ENCODE measurements at places on chromosomes 3 and 15.

GRCh38 chr3:133930341-133930933 is 34.8 kb upstream of the RAB6B start:
- peak; percentile 59 for DNase-seq

DNA sequence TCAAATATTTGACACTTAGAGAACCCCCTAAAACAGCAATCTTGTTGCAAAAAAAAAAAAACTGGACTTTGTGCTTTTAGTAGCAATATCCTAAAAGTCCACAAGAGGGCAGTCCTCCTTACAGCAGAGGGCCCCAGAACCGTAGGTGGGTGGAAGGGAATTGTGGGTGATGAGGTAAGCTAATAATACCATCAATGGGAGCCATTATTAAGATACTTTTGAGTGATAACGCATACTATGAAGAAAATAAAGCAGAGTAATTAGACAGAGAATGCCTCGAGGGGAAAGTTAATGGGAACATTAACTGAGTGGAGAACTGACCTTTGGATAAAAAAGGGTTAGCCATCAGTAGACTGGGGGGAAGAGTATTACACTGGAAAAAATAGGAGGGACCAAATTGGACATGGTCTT is 229.9 kb downstream of the THRB start:
- DNase-seq: peak; percentile 64

DNA sequence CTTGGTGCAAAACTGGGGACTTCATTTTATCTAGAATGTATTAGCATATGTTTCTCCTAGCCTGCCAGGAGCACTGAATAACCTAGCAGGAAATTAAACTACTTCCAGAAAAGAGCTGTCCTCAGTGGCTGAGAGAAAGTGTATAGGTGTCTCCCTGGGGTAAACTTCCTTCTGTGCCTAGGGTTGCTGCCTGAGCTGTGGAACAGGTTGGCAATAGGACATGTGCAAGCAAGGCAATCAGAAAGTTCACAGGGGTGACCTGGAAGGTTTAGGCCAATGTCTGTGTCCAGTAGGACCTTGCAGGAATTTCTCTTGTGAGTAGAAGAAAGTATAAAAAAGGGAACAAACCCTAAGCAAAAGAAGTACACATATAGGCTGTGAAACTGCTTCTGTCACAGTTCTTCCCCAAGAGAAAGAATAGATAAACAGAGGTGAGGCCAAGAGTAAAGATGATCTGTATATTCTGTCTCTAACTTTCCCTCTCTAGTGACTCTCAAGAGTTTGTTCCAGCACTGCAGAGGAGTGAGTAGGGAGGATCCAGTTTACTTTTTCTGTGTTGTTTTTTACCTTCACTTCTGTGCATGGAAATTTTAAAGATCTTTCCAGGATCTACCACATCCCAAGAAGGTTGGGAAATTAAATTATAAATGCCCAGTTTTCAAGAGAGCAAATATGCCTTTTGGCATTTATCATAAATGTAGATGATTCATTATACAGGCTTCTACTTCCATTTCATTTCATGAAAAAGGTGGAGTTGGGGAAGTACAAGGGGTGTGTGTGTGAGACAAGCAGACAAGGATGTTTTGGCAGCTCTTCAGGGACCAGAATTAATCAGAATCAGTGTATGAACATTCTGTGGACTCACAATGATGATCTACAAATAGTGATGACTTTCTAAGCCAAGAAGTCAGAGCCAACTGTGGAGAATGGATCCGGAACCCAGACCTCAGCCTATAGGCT is 155.2 kb downstream of the RBPMS2 start:
- peak; percentile 20 for DNase-seq

GRCh38 chr3:40623567-40623966 is 98.8 kb downstream of the ZNF621 start:
- DNase-seq: peak; percentile 74

- DNase-seq: no peak
These were observed 1.1 kb upstream of the TNFAIP8L3 start for GRCh38 chr15:51095681-51096331.

- DNase-seq: no peak
These were observed 48.9 kb downstream of the TLE3 start for GRCh38 chr15:70048578-70049514.

GRCh38 chr3:38397320-38397719 is 50.7 kb downstream of the XYLB start:
- peak; percentile 16 for DNase-seq

- DNase-seq: no peak
These were observed 27.6 kb downstream of the NIPA2 start for GRCh38 chr15:22866079-22866478.
